Pulmonary artery endothelial cell (primary cell): ENCODE measurements at places on chromosomes 4 and X.

- DNase-seq = no peak
Observed at GRCh38 chr4:3257103-3257555, 8.2 kb downstream of the MSANTD1 start.

GRCh38 chr4:59091146-59092142, 1981.3 kb upstream of the IGFBP7 start:
- no peak for DNase-seq

DNA sequence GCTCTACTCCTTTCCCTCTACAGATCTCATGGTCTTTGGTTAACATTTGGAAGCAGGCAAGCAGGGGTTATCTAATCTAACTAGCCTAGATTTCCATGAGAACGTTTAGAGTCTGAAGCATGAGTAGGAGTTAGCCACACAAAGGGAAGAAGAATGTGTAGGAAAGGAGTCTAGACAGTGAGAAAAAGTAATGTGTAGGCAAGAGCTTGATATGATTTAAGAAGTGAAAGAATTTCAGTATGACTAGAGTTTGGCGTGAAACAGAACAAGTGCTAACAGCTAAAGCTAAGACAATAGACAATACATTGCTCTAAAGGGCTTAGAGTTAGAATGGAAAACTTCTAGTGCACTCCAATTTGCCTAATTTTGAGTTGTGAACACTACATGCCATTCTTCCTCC, 10.8 kb downstream of the CXCL8 start:
- DNase-seq = no peak

DNA sequence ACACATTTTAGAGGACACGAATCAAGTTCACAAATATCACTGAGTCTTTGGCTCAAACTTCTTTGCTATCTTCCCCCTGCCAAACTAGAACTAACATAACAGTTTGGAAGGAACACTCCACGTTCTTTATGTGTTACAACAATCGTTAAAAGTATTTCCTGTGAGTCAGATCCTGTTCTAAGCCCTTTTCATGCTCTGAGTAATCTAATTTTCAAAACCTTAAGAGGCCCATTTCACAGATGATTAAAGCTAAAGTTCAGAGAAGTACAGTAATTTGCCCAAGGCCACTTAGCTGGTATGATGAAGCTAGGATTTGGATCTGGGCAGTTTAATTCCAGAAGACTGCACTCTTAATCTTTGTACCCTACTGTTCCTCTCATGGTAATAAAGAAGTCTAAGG, 854.4 kb upstream of the INTU start:
- peak; percentile 15 for DNase-seq

- no peak for DNase-seq
Observed at GRCh38 chr4:187183346-187183745, 459.7 kb upstream of the FAT1 start.

- no peak for DNase-seq
Observed at GRCh38 chr4:140096483-140096861, 57.5 kb downstream of the MAML3 start.

GRCh38 chrX:42809569-42809968, 31.6 kb upstream of the PPP1R2C start:
- DNase-seq = no peak

- DNase-seq = no peak
Observed at GRCh38 chrX:53717205-53717604, 30.7 kb upstream of the HUWE1 start.

DNA sequence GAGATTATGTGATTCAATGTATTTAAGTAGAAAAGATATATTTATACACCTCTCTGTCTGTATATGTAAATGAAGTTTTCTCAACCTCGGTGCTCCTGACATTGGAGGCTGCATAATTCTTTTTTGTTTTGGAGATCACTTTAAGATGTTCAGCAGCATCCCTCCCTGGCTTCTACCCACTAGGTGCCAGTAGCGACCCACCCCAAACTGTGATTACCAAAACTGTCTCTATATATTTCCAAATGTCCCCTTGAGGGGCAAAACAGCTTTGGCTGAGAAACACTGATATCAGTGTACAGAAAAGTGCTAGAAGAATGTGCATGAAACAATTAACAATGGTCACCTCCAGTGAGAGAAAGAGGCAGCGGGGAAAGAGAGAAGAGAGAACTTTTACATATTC, 51.2 kb downstream of the DCX start:
- DNase-seq = no peak

GRCh38 chr4:92600638-92601037, 296.9 kb downstream of the GRID2 start:
- DNase-seq = no peak

GRCh38 chr4:158767451-158767850, 1.4 kb upstream of the FNIP2 start:
- no peak for DNase-seq

DNA sequence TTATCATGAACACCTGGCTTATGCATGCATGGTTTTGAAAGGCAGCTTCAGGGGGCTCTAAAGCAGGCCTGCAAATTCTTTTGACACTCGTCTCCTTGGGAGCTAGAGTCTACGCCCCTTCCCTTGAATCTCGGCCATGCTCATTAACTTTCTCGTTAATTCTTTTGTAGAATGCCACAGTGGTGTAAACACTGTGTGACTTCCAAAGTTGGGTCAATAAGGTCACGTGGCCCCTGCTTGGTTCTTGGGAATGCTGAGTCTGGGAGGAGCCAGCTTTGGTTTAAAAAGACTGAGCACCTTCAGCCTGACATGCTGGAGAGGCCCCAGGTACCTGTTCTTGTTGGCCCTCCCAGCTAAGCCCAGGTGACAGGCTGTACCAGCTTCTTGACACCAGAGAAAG, 228.4 kb downstream of the DHRSX start:
- DNase-seq = no peak

- DNase-seq = no peak
Observed at GRCh38 chr4:74663631-74664030, 130.7 kb downstream of the BTC start.

DNA sequence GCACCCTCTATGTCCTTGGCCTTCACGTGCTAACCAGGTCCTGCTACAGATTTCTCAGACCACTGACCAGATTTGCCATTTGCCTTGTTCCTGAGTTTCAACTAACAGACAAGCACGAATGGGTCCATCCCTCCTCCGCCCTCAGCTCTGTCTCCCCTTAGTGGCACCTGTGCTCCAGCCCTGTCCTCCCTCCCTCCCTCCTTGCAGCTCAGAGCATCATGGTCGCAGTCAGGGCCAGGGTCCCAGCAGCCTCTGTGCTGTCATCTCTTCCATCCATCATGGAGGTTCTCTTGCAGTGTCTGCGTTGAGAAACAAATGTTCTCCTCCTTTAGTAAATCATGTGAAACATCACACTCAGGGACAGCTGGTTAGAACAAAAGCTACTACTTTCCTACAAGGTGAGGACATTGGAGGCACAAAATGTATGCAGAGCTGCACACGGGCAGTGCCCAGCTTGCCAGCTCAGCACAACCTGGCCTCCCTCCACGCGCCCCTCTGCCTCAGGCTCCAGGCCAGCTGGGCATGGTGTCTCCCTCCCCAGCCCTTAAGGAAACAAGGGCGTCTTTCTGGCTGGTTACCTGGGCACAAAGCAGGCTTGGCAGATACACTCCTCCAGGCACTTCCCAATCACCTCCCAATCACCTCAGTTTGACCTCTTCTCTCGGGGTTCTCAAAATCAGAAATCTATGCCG, 79.5 kb upstream of the ATP6AP2 start:
- no peak for DNase-seq

GRCh38 chrX:66023385-66024091, 16.3 kb downstream of the VSIG4 start:
- no peak for DNase-seq

DNA sequence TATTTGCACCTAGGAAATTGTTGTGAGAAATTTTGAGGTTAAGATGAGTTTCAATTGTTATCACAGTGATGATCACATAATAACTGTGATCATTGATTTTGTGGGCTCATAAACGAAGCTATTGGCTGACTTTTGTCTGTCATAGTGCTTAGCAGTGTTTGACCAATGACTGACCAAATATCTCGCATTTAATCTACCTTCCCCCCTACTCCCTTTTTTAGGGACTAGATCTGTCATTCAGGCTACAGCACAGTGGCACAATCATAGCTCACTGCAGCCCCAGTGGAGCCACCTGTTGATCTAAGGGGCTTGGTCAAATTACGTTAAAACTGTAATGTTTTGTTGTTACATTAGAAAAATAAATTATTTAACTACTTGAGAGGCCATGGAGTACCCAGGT, 1.5 kb downstream of the FUNDC2 start:
- no peak for DNase-seq

DNA sequence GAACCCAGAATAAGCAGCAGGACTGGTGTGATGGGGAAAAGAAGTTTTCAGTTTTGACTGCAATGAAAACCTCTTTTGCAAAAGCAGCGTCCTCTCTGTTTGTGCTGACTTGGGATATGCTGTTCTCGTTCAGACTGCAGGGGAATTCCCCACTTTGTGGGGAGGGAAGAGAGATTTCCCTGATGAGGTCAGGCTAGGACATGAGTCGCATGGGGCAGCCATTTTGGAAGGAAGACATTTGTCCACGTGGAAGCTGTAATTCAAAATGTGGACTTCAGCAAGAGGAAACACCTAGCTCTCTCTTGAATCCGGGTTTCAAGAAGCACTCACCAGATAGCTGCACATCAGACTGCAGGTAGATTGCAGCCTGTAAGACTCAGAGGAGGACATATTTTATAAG, 39.3 kb downstream of the ING2 start:
- no peak for DNase-seq

DNA sequence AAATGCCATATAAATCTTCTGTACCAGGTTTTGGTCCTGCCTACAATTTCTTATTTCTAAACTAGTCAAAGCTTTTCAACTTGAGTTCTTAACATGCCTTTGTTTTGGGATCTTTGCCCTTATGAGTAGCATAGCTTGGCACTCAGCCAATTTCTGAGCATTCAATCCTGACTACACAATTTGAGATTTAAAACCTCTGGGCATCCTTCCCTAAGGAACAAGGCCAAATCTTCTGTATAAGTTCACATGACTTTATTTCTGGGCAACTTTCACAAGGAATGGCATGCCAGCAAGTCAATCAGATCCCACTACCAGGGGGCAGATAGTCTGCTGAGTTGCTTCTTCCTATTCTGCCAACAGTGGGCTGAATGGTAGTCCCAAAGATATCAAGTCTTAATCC, 254.2 kb downstream of the ADAMTS3 start:
- DNase-seq = no peak

GRCh38 chrX:123487236-123487635, 245.6 kb downstream of the THOC2 start:
- no peak for DNase-seq

DNA sequence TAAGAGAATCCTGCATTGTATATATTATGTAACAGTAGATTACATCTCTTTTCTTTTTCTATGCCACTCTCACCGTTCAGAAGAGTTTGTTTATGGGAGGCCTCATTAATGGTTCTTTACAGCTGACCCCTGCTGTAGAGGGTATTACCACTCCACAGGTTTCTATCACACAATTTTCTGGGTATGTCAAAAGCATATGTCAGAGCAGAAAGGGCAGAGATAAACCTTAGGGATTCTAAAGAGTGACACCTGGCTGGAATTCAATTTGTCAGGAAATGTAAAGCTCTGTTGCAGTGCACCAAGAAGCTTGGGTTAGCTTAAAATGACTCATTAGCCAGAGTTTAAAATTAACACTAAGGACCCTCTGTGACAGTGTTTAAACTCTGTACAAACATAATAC, 658.7 kb downstream of the PCDH18 start:
- DNase-seq = no peak

DNA sequence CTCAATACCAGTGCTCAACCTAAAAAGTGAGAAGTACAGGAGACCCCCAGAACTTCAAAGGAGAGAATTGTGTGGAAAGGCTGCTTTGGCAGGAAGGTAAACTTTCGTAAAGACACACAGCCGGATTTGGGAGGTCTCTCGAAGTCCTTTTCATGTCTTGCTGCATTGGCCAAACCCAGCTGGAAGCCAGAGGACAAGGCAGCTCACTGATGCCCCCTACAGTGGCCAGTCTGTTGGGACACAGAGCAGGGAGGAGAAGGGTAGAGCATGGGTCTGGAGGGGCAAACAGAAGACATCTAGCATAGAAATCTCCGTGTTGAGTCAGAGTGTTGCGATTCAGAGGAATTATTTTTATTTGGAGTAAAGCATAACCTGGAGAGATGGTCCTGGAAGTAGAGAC, 198.9 kb downstream of the ANK2 start:
- no peak for DNase-seq

DNA sequence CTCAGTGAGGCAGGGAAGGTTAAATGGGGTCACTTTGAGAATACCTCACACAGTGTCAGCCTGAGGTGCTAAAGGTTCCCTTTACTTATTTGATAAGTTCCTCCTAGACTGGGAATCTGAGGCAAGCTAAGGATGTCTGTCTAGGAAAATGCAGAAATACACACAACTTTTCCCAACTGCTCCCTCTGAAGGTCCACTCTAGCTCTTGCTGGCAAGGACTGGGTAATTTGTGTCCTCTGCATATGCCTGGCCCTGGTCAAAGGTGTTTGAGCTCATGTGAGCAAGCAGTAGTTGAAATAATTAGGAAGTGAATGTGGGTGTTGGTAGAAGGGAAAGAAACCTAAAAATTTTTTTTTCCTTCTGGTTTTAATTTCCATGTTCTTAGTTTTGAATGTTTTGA, 21.3 kb downstream of the TXLNG start:
- no peak for DNase-seq

DNA sequence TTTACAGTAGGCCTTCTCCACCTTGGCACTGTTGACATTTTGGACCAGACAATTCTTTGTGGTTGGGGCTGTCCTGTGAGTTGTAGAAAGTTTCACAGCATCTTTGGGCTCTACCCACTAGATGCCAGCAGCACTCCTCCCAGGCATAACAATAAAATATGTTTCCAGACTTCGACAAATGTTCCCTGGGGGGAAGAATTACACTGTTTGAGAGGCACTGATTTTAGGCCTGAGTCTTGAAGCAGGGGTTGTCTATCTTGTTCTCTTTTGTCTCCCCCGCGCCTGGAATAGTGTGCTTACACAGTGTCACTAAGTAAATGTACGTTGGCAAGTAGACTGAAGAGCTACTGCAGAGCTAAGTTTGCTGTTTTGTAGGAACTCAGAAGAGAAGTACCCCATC, 254.4 kb upstream of the BOD1L1 start:
- DNase-seq = no peak

DNA sequence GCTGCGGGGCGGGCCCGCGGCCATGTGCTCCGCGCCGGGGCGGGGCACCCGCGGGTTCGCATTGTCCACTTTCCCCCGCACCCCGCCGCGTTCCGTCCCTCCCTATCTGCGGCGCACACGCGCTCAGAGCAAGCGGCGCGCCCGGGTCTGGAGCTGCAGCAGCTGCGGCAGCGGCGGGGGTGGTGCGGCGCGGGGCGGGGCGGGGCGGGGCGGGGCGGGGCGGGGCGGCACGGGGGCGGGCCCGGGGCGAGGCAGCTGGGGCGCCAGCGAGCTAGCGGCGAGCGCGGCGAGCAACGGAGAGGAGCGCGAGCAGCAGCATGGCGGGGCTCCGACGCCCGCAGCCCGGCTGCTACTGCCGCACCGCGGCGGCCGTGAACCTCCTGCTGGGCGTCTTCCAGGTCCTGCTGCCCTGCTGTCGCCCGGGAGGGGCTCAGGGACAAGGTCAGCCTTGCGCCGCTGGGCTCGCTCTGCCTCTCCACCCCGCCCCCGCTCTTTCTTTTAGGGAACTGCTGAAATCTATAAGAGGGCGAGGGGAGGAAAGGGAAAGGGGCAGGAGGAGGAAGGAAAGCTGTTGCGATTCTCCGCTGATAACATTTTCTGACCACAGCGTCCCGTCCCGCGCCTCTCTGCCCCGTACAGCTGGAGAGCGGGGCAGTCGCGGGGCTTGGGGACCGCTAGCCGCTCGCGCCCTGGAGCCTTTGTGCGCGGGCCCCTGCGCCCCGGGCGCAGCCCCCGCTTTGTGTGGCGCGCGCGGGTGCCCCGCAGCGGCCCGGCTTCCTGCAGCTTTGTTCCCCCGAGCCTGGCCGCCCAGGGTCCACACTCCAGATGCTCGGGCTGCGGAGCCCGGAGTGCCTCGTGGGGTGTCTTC, at the start of gene TMEM131L:
Gene TMEM131L (plus strand): TSS at position 280 of the 868 bp plus-strand sequence. CDS start 38 bp downstream, at position 318.
- no peak for DNase-seq
